B cell (primary cell): ENCODE measurements at places on chromosomes 7 and 10.

DNA sequence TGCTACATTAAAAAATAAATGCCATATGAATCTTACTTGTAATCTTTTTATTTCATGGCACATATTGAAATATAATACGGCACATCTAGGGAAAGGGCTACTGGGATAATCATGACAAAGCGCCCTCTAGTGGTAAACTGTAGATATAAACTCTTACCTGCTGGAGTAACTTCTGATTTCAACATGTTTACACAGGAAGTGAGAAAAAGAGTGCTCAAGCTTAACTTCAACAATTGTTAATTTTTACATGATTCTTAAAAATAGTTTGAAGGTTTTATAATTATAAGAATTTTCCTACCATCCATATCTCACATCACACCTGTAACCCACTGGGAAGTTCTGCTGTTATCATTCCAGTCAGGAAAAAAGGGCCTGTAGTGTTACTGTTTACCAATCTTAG is 2.0 kb upstream of the HEPACAM2 start:
- peak; percentile 77 for DNase-seq

- DNase-seq = no peak
Measured at GRCh38 chr7:49715486-49715885, 58.0 kb upstream of the VWC2 start.

GRCh38 chr7:105800849-105801534 is 75.4 kb downstream of the ATXN7L1 start:
- DNase-seq = no peak

DNA sequence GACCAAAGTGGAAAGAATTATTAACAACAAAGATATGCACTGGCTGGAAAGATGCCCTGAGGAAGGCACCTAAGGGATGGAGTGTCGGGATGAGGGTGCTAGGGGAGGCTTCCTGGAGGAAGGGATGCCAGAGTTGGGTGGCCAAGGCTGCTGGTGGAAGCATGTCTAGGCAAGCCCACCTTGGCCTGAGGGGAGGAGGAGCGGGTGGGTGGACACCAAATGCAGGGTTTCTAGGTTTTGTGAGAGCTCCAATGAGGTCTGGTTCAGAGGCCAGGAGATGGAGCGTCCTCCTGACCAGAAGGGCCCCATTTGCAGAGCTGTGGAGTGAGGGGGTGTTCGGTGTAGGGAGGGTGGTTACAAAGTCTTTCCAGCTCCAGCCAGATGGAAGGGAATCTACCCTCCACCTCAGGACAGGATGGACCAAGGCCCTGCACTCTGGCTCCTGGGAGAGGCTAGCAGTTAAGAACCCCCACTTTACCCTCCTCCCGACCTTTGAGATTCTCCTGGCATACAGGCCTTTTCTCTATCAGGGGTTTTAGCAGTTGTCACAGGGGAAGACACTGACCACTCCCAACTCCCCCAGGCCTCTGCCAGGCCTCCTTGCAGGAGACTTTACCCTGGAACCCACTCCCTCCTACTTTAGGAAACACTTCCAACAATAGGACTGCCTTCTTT is 3.0 kb upstream of the DDIT4 start:
- no peak for DNase-seq

DNA sequence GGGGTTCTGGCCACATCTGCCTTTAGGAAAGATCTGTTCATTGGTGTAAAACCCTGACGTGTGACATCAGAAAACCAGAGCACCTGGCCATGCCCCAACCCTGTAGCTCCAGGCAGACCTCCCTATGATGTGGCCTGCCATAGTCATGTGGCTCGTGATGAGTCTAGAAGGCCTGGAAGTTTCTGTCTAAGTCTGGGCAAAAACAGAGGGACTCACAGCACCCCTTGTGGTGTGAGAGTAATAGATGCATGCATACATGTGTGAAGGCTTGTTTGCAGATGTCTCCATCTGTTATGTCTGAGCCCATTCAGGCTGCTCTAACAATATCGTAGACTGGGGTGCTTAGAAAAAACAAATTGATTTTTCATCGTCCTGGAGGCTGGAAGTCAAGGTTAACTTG is 309.3 kb downstream of the PAXIP1 start:
- DNase-seq = no peak

DNA sequence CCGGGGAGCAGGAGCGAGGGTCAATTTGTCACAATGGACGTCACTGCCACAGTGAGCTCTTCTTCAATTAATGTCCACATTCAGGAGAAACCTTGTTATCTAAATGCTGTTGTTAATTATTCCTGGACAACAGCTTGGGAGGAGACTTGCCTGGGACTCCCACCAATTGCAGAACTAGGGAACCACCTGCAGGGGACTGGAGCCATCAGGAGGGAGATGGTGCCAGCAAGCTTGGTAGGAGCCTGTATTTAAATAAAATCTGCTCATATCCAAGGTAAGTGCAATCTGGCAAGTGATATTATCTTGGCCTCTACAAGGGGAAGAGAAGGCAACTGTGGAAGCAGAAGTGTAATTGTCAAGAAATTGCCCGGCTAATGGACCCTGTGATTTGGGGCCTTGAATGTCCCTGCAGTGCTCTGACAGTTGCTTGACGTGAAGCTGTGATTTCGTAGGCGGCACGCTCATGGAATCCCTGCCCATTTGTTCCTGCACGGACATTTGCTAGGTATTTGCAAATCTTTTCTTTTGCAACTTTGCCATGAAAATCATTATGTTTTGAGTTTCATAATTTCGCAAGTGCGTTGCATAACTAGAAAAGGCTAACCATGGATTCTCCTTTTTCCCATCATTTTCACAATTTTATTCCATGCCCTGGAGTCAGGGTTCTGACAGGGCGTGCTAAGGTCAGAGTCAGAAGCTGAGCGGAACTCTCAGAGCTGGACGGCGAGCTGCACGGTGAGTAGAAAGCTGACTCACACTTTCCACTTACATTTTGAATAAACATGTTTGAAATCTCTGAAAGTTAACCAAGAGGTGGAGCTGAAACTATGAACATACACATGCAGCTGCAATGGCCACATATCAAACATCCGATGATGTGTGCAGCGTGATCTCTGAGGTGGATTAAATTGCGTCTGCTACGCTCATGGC is 84.9 kb upstream of the TCERG1L start:
- no peak for DNase-seq

- DNase-seq = no peak
Measured at GRCh38 chr7:51351661-51352060, 35.1 kb upstream of the COBL start.

GRCh38 chr7:152856351-152856750 is 96.8 kb downstream of the ACTR3B start:
- DNase-seq = no peak

GRCh38 chr10:92091965-92092364 is 168.4 kb downstream of the BTAF1 start:
- no peak for DNase-seq

DNA sequence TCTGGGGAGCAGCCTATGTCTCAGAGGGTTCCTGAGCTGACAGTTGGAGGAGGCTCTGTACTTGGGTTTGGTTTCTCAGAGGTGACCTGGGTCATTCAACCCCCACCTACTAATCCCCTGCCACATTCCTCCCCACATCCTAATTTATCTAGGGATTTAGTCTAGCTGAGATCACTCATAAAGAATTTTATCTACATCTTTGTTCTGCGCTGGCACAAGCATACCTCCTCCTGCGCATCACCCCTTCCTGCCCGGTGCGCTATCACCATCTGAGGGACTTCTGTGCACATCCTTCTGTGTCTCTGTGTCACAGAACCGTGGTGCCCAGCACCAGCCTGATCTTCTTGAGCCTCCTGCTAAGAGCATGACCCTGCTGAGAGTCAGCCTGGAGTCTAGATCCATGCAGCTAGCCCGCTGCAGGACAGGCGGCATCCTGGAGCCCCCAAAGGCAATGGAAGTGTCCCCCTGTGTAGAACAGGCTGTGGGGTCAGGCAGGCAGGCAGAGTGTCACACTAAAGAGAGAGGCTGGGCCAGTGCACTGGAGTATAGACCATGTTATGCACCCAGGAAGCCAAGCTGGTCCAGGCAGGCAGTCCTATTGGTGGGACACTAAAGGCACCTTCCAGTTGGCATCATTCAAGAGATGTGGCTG is 63.6 kb downstream of the ARHGAP22 start:
- no peak for DNase-seq

GRCh38 chr7:148978091-148978490 is 50.2 kb downstream of the PDIA4 start:
- no peak for DNase-seq

GRCh38 chr7:2313450-2314208 is 612 bp downstream of the SNX8 start:
- no peak for DNase-seq

DNA sequence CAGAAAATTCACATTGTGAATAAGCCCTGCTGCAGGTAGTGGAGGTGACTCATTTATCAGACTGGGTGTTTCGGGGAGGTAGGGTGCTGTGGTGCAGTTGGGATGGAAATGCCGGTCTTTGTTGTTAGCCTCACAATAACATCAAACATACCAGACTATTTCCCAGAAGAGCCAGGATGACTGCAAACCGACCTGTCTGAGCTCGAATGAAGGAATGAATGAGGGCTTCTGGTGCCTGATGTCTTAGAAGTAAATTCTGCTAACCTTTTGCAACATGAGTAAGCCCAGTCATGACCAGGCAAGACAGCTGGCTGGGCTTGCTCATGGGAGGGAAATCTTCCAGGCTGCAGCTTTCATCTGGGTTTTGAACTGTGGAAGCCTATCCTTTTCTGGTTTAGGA is 2.4 kb upstream of the VDAC2 start:
- no peak for DNase-seq

GRCh38 chr10:51743146-51743545 is 43.8 kb upstream of the CSTF2T start:
- peak; percentile 14 for DNase-seq

DNA sequence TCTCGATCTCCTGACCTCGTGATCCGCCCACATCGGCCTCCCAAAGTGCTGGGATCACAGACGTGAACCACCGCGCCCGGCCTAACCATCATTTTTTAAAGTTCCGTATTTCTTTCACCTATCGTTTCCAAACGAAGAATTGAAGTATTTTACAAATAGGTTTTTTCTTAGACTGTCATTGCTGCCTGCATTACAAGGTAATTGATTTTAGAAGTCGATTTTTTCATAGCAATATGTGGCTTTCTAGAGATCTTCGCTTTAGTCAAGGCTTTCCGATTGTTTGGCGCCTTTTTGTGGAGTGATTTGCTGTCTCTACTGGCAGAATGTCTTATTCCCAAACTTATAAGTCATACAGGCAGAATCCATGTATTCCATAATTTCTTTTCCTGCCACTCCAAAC is 109.2 kb downstream of the TRIL start:
- no peak for DNase-seq

GRCh38 chr10:3133948-3134347 is 38.6 kb downstream of the PITRM1 start:
- no peak for DNase-seq

DNA sequence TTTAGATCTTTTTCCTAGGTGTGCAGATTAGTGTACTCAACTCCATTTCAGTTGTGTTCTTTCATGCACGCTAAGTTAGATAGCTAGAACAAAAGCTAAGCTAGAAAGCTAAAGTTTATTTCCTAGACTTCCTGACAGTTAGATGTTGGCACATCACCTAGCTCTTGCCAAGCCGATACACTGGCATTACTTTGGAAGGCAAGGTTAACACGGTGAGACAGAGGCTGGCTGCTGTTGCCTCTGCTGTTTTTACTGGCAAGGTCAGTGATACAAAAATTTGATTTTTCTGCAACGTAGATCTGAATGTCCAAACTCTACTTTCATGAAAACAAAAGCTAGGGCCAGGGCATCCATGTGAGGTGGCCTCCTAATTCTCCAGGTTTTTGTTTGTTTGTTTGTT is 203.4 kb downstream of the IMMP2L start:
- DNase-seq = no peak

- no peak for DNase-seq
Measured at GRCh38 chr10:33101392-33101787, 143.4 kb upstream of the ITGB1 start.

- no peak for DNase-seq
Measured at GRCh38 chr10:103500481-103500880, 7.0 kb downstream of the NEURL1 start.

DNA sequence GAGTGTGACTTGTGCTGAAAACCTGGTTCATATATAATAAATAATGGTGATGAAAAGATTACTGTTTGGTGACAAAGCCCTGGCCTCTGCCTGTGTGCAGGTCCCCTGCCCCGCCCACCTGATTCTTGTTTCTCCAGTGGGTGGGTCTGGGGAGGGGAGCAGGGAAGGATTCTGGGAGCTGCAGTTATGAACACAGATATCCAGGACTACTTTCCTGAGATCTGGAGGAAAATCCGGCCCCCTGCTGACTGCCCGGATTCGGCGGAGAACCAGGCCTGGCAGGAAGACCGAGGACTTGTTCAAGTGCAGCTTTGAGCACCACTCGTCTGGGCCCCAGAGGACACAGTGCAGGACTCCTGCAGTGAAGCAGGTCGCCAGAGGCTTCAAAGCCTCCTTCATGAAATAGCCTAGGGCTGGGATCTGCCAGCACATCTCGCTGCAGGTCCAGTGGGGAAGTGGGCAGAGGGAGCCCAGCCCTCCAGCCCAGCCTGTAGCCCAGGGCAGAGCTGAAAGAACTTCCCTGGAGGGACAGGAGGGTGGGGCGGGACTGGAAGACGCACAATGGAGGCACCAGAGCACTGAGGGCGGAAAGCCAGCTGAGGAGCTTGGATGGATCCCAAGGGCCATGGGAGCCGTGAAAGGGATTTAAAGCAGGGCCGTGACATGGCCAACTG is 7.0 kb downstream of the ATP6V0E2 start:
- peak; percentile 1 for DNase-seq

DNA sequence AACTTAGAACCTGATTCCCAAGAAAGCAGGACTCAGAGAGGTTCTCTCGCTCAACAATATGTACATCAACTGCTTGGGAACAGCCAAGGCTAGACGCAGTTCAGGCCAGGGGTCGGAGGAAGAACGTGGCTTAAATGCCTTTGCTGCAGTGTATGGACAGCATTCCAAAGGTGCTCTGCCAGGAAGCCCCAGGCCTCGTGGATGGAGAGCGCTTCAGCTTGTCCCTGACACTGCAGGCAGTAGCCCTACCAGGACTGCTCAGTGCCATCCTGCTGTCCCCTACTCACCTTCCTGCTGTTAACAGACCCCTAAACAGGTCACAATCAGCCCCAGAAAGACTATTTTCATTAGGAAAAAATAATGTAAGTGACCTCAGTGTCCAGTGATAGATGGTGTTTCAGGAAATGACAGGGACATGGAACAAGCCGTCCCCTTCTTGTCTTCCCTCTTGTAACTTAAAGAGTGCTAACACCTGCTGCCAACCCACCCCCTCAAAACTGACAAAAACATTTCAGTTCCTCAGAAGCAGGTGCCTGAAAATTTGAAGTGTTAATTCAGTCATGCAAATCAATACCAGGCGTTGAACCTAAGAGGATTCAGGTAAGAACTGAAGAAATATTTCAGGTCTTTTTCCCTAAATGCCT is 16.5 kb downstream of the CREB3L2 start:
- DNase-seq = peak; percentile 71

DNA sequence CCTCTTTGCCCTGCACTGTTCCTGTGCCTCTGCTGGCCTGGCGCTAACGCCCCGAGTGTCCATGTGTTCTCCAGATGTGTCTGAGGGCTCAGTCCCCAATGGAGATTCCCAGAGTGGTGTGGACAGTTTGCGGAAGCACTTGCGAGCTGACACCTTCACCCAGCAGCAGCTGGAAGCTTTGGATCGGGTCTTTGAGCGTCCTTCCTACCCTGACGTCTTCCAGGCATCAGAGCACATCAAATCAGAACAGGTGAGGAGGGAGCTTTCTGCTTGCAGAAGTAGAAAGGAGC is 60.9 kb downstream of the PAX2 start:
- no peak for DNase-seq

- no peak for DNase-seq
Measured at GRCh38 chr10:43055991-43056567, 20.8 kb upstream of the RET start.
